ENCODE measurements at places on chromosomes 2 and 18.

- no peak for DNase-seq
Measured at GRCh38 chr2:152508446-152508845, 173.5 kb downstream of the FMNL2 start.

DNA sequence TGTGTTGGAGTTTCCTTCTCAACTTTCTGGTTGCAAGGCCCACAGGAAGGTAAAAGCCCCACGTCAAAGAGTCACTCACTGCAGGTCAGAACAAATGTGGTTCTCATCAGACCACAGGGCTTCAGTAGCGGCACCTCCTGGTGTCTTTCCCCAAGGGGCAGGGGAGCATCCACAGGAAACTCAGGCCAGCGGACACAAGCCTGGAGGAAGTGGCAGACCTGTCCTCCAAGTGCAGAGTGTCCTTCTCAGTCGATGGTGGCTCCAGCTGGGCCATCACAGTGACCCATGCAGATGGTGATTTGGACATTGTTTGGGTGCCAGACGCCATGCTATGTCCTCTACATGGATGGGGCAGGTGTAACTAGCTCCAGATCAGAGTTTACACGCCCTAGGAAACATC is 84.9 kb downstream of the ACKR3 start:
- DNase-seq = no peak

DNA sequence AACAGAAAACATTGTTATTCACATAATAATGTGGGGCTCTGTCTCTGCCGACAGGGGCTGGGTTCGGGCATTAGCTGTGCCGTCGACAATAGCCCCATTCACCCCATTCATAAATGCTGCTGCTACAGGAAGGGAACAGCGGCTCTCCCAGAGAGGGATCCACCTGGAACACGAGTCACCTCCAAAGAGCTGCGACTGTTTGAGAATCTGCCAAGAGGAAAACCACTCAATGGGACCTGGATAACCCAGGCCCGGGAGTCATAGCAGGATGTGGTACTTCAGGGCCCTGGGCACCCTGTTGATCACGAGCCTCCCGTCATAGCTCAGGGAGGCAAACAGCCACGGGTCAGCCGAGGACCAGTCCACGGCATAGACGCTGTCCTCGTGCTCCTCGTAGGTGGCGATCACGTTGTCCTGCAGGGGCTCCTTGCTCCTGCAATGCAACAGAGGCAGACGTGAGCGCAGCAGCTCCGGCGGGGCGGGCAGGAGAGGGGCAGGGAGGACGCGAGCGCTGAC is 188.5 kb downstream of the EIPR1 start:
- DNase-seq = no peak

DNA sequence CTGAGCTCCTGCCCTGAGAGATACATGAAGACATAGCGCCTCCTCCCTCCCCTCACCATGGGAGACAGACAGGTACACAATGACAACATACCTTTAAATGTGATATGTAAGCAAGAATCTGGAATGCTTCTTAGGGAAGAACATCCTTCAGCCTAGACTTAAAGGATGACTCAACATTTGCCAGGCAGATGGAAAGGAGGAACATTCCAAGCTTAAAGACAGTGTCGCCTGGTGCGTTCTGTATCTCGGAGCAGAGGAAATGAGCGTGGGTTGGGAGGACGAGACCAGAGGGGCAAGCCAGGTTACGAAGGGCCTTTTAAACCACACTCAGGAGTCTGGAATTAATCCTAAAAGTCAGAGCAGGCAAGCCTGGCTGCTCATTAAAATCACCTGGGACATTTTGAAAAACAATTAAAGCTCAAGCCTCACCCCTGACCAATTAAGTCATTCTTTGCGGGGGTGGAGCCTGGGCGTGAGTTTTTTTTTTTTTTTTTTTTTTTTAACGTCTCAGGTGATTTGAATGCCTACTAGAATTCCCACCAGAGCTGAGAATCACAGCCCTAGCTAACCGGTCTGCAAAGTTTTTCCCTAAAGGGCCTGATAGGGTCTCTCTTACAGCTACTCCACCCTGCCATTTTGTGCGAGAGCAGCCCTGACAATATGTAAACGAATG is 131.2 kb upstream of the SEC11C start:
- no peak for DNase-seq

DNA sequence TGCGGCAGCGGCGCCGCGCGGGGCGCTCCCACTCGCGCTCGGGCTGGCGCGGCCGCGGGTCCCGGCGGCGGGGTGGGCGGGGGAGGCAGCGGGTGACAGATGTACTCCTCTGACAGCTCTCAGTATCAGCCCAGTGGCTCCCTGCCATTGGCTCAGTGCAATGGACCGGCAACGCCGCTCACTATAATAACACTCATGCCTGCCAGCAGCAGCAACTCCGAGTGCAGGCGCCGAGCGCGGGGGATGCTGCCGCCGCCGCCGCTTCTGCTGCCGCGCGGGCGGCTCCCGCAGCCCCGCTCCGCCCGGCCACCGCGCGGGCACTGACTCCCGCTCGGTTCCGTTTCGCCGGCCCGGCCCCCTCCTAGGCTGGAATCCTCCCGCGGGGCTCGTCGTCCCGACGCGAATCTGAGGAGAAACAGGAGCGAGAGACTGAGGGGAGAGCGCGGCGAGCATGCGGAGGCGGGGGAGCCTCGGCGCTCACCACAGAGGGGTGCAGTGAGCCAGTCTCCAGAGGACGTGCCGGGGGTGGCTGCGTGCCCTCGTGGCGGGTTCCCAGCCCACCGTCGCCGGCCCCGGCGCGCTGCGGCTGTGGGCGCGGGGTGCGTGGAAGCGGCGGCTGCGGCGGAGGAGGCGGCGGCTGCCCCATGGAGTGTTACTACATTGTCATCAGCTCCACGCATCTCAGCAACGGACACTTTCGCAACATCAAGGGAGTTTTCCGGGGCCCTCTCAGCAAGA is at the start of gene ZNF804A:
ZNF804A (plus strand) TSS at position 214 of the 738 bp plus-strand sequence; CDS start at position 645, 431 bp downstream.
- peak; percentile 2 for DNase-seq

DNA sequence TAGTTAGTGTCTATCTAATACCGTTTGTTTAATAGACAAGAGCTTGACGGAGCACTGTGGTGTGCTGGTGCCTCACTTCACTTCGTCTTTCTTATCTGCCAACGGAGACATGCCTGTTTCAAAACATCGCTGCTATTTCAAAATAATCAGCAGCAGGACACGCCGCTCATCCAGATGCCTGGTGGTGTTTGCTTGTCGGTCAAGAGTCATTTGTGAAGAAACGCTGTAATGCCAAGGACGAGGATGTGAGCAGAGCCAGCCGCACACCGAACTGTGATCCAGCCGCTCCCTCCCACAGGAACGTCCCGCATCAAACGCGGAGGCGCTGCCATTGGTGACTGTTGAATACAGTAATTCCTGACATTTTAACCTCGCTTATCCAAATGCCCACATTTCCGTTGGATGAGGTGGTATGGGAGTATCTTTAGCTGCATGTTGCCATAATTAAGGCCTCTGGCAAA is 432.4 kb downstream of the FBXO15 start:
- DNase-seq = no peak

DNA sequence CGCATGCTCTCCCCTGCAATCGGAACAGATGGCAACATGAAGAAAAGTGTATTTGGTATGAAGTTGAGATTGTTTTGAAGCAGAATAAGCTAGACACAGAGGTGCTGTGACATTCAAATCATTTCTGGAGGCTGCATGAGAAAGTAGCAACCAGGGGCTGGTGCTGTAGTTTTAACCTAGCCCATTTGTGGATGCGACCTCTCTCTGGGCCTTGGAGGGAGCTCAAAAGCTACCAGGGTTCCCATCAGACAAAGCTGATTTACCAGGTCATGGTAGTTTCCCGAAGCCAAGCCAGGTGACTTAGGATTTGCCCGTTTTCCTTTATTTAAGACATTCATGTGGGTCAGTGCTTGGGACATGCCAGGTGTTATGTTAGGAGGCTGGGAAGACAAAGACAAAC is 77.5 kb downstream of the CIB4 start:
- no peak for DNase-seq

DNA sequence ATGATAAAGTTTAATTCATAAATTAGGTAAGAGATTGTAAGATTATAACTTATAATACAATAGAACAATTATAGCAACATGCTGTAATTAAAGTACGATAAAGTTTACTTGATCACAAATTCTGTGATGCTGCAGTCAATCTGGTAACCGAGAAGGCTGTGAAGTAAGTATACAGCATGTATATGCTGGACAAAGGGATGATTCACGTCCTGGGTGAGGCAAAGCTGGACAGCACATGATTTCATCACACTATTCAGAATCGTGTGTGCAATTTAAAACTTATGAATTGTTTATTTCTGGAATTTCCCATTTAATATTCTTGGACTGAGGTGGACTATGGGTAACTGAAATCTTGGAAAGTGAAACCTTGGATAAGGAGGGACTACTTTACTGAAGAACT is 522.2 kb upstream of the CNTNAP5 start:
- DNase-seq = no peak

DNA sequence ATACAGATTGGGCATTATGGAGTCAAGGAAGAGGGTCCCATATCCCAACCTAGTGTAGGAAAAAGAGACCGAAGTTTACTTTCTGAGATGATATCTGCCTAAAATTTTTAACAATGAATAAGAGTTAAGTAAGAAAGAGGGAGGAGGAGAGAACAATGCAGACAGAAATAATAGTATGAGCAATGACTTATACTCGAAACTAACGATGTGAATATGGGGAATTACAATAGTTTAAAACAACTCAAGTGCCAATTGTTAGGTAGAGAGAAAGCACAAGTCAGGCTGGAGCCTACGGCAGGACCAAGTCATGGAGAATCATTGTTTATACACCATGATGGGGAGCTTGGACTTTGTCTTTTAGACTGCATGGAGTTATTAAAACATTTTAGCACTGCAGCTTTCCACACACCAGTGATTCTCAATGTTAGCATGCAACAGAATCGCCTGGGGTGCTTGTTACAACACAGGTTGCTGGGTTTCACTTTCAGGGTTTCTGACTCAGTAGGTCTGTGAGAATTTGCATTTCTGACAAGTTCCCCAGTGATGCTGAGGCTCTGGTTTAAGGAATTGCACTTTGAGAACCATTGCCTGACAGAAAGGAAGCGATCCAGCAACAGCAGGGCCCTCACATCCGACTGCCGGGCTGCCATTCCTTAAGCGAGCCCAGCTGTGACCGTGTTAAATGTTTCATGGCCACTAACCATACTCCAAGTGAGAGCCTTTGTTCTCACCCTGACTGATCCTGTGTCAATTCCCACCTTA is 511.2 kb downstream of the DCDC2C start:
- DNase-seq = no peak

DNA sequence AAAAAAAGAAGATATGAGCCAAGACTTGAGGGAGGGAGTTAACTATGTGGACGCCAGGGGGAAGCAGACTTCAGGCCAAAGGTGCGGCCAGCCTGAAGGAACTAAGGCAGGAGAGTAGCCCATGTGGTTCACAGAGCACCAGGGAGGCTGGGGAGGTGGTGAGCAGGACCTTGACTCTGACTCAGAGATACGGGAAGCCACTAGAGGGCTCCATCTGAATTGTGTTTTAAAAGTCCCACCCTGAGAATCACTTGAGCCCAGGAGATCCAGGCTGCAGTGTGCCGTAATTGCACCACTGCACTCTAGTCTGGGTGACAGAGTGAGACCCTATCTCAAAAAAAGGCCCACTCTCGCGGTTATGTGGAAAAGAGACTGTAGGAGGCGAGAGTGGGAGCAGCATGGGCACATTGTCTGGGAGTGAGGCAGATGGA is 12.3 kb downstream of the CEP192 start:
- peak; percentile 49 for DNase-seq

- no peak for DNase-seq
Measured at GRCh38 chr18:75346671-75347070, 80.8 kb downstream of the SMIM21 start.

DNA sequence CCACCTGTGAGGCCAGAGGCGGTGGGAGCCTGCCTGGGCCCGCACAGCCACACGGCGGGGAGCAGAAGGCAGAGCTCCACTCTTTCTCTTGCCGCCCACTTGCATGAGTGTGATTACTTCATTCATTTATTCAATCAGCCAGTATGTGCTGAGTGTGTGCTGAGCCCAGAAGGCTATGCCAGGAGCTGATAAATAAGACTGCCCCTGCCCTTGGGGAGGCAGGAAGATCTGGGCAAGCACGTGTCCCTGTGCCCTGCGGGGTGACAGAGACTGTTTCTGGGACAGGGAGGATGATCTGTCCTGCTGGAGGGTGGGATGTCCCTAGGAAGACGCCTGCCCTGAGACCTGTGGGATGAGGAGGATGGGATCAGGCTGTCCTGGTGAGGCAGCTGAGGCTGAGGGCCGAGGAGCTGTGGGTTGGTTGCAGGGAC is 250.8 kb downstream of the DYSF start:
- DNase-seq = no peak

GRCh38 chr2:10086950-10087349 is 6.7 kb upstream of the CYS1 start:
- DNase-seq = no peak

- no peak for DNase-seq
Measured at GRCh38 chr2:88564402-88564801, 62.9 kb downstream of the EIF2AK3 start.

DNA sequence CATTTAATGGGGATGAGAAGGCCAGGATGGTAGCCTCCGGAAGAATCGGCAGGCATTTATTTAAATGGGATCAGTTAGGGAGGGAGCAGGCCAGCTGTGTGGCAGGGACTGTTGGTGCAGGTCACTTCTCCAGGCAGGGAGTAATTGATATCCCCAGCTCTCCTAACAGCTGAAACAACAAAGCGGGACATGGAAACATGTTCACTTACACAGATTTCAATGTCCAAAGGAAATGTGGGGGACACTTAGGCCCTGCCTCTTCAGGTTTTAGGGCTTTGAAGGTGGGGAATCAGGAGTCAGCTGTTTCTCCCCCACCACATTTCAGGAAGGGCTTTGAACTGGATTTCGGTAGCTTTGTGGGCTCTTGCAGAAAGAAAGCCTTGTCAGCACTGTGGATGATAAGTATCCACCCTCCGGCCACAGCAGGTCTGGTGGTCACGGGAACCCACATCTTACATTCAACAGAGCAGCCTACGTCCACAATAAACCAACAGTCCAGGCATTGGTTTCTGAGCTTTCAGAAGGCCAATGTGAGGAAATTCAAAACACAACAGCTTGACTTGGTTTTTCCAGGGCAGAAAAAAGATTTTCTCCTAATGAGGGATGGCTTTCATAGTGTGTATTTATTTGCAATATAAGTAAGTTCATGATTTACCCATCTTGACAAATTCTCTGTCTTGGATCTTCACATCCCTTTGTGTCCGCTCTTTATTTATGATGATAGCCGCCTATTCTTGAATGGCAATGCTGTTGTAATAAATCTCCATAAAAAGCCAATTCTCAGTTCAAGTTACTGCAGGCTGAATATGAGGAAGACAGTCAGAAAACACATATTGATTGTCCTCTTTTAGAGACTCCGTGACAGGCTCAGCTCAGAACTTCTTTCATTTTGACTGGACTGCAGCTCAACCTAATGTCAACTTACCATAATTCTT is 96.6 kb upstream of the NRP2 start:
- DNase-seq = no peak

DNA sequence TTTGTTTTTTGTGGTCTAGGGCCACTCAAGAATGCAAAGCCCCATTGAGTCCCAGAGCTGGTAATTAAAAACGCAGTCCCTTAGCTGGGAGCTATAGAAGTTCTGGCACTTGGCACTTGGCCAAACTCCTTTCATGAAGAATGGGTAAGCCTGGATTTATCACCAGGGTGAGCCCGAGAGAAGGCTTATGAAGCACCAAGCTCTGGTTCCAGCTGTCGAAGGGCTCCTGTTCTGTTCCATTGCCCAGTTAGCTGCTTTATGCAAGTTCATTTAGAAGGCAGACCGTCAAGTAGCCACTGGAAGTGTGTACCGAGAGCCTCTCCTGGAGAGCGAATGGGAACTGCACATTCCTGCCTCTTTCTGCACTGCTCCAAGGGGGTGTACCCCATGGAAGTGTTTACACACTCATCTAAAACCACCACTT is 14.2 kb downstream of the ECEL1 start:
- DNase-seq = no peak
